ENCODE measurements at places on chromosomes 6 and 20.

DNA sequence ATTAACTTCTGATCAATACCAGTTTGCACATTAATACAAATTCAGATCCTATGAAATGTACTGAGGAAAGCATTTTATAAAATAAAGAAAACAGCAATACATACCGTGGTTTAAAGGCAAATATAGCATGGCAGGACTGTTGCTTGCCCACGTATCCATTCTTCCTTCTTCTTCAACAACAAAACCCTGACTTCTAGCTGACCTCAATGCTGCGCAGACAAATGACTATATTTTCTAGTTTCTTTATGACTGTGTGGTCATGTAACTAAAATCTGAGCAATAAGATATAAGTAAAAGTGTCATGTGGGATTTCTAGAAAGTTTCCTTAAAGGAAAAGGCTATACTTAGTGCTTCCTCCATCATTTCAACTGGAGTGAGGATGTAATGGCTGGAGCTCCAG, 85.0 kb downstream of the CDC40 start:
- DNase-seq = no peak

DNA sequence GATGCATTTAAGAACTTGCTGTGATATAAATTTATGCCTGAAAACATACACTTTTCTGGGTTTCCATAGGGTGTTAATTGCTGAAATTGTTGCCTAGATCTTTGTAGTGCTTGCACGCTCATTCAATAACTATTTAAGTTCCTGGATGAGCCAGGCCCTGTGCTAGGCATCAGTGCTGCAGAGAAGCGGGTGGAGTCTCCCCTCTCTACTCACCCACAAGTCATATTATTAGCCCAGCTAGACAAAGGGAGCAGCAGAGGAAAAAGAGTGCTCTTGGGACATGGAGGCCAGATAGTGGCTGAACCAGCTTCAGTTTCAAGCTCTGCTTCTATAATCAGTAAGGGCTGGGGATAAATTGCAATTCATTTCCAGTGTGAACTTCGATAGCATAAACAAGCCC, 329.1 kb downstream of the TFAP2B start:
- no peak for DNase-seq

DNA sequence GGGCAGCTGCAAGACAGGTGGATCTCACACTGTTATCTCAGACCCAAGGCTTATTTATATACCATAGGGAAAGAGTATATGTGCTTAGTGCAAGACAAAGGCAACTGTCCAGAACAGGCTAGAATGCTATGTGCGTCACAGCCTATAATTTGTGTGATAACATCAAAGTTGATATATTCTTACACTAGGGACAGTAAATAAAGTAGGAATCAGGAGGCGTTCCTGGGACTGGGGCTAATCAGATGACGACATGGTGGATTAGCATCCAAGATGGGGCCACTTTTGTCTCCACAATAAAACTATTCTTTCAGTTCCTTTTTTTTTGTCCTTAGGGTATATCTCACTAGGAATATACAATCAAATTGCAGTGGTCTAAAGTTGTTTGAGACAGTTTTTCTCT, 54.9 kb upstream of the IER3 start:
- DNase-seq = no peak

- peak; percentile 64 for DNase-seq
Observed at GRCh38 chr20:51022803-51023616, at the start of gene KCNG1. Gene KCNG1, minus strand, starts transcription at chr20:51023107. Its CDS starts 12,769 bp downstream, at chr20:51010338.

- DNase-seq = no peak
Observed at GRCh38 chr6:37643851-37644672, 53.6 kb downstream of the MDGA1 start.

- no peak for DNase-seq
Observed at GRCh38 chr6:73768558-73768957, 72.6 kb downstream of the CD109 start.
